ENCODE measurements at places on chromosomes 11 and 22.

DNA sequence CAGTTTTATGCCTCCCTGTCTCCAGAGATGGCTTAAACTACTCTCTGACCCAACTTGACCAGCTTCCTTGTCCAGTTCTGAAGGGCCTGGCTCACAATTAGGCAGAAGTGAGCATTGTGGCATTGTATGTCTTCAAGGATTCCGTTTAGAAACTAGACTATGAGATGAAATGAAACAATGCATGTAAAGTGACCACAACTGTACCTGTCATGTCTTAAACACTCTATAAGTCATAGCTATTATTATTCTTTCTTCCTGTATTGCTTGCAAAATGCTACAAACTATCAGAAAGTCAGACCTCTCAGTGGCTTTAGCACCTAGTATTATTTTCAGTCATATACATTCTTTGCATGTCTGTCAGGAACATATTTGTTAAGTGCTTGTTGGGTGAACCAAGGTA is 127.9 kb upstream of the MTMR2 start:
- no peak for DNase-seq

GRCh38 chr22:50269970-50270665 is at the start of gene MAPK11:
TSS of gene MAPK11 (minus strand) at chr22:50270380. CDS start at chr22:50270292, 88 bp downstream.
- peak; percentile 51 for DNase-seq

DNA sequence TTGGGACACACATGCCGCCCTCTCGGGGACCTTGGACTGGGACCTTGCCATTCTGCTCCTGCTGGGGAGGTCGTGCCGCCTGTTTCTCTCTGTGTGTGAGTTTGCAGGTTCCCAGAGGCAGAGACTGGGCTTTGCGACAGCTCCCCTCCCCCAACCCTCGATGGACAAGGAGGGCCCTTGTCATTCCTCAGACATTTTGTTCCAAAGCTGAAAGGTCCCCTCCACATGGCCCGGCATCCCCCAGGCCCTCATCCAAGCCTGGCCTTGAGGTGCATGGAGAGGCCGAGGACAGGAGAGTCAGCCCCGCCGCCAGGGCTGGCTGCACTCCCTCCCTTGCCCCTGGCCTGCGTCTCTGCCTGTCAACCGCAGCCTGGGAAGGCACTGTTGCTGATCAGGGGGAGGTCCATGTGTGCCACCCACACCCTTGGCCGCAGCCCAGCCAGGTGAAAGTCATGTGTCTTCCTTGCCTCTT is 25.6 kb downstream of the FADS2 start:
- DNase-seq, result no peak

- DNase-seq, result peak; percentile 90
Observed at GRCh38 chr11:35138943-35139721, at the start of gene CD44. TSS of gene CD44 (plus strand) at chr11:35139171. CDS start at chr11:35139304, 133 bp downstream.

GRCh38 chr11:94876222-94876621 is 97.1 kb downstream of the CWC15 start:
- no peak for DNase-seq

- DNase-seq, result no peak
Observed at GRCh38 chr22:49396817-49397216, 430.9 kb downstream of the BRD1 start.

GRCh38 chr22:38967451-38968450 is 10.3 kb downstream of the APOBEC3A start:
- DNase-seq, result no peak

DNA sequence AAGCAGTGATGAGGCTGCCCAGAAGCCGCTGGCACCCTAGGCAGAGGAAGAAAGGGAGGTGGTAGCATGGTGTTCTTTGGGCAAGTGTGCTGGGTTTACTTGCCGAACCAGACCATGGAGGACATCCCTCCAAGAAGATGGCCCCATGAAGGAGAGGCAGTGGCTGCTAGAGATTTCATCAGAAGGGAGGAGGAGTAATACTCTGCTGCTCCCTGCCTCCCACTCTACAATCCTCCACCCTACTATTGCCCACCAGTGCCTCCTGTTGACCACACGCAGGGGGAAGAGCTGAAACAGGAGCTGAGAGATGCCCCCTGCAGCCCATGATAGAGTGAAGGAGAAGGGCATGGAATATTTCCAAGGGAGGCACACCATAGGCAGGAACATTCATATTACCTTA is 51.0 kb upstream of the PRSS23 start:
- DNase-seq, result no peak

GRCh38 chr11:2099516-2100349 is 39.5 kb downstream of the IGF2 start:
- no peak for DNase-seq

- no peak for DNase-seq
Observed at GRCh38 chr11:59283311-59283710, 70.6 kb upstream of the MPEG1 start.

- no peak for DNase-seq
Observed at GRCh38 chr11:122742301-122743018, 86.9 kb downstream of the UBASH3B start.

DNA sequence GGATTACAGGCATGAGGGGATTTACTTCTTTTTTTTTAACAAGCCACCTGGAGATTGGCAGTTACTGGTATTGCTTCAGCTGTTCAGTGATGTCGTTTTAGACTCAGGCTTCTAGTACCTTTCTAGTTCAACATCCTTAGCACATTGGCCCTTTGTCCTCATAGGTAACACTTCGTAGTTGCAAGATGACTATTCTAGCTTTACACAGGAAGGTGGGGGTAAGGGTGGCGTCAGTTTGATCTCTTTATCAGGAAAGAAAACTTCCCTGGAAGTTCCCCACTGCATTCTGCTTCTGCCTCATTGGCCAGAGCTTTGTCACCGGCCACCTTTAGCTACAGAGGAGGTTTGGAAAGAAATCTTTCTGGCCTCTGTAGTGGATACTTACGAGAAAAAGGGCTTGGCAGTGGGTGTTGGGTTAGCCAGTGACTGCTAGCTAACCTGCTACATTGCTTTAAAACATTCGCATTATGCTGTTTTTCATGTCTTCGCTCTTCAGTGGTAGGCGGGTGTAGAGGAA is 40.7 kb downstream of the SFI1 start:
- DNase-seq, result no peak

GRCh38 chr11:61541598-61541997 is 33.0 kb downstream of the LRRC10B start:
- no peak for DNase-seq

DNA sequence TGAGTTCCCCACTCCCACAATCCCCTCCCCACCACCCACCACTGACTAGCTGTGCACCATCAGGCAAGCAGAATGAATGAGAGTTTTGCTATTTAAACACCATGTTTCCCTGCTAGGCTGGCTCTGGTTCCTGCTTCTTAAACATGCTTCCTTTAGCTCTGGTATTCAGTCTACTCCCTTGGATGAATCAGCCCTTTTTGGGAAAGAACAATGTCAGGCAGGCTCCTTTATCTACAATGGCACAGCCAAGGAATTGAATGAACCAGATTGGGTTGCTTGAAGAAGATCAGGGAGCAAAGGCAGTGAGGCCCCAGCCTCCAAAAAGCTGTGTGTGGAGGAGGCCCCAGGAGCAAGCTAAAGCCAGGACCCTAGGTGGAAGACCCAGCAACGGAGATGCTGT is 92.9 kb upstream of the ISX start:
- no peak for DNase-seq

DNA sequence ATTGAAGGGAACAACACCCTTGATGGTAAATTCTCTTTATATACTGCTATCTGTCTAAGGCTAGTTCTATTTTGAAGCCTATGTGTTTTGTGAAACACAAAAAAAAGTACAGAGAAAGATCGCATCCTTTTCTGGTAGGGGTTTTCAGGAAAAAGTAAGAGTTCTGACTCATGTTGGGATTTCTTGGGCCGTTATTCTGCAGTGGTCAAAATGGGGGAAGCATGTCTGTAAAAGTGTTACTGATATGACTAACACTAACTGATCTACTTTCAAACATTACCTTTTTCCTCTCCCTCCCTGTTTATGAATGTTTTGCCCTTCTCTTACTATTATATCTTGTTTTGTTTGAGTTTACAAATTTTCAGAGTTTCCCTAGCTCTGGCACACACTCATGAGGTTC is 53.9 kb downstream of the CTNND1 start:
- DNase-seq, result no peak

- DNase-seq, result no peak
Observed at GRCh38 chr22:18095101-18095805, 15.4 kb upstream of the TUBA8 start.

DNA sequence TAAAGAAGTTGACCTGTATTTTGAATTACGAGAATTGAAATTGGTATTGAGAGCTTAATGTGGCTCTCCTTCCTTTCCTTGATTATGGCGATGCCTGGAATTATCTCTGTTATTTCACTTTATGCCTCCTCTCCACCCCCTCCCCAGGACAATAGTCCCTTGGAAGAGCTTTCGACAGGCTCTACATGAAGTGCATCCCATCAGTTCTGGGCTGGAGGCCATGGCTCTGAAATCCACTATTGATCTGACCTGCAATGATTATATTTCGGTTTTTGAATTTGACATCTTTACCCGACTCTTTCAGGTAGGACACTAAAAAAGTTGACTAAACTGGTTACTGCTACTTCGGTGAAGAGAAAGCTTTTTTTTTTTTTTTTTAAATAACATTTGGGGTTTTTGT is 43.2 kb downstream of the MCAM start:
- DNase-seq, result no peak

GRCh38 chr22:20435436-20436306 is 2.0 kb downstream of the SCARF2 start:
- no peak for DNase-seq

DNA sequence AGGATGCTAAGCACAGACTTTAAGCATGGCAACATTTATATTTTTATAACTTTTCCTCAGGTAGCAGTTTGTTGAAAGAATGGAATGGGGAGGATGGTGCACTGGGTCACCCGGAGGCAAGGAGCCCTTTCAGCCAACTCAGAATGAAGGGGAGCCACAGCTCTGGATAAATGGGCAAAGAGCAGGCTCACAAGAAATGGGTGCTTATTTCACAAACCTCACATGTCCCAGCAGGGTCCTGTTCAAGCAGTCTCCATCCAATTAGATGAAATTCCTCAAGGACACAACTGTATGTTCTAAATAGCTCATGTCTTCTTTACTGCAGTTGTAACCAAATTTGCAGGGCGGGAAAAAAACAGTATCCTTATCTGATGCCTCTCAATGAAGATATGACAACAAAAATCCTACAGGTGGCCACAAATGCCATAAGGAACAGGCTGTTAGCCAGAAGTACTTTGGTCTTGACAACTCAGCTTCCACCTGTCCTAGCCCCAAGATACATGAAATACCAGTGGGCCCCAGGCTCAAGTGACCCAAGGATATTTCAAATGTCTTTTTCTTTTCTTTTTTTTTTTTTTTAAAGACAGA is 48.2 kb downstream of the MAPK1 start:
- DNase-seq, result no peak

DNA sequence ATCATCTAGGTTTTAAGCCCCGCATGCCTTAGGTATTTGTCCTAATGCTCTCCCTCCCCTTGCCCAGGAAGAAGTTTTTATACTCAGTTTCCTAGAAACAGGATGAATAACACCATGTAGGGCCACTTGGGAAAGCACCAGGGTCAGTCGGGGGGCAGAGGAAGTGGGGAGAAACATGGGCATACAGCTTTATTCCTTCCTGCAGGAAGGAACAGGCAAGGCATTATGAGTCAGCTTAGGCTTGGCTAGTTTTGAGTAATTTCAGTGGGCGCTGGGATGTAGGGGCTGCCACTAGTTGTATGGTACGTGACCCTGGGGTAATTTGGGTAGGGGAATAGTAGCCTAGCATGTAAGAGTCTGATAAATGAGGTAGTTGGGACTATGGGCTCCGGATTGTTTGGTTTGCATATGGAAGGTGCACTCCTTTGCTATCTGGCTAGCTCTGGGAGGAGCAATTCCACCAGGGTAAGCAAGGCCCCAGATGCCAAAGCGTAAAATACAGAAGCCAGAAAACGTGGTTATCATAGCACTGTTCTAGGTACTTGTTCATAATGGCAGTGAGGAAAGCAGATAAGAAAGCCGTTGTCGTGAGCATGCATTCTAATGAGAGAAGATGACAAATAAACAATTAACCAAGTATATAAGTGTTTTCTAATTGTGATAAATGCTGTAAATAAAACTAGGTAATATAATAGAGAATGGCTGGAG is 24.8 kb downstream of the ACER3 start:
- no peak for DNase-seq
